Thyroid gland (tissue), 4 donors: ENCODE measurements at places on chromosomes 12 and 14. TPM values are rescaled to one million over a fixed set of nuclear protein-coding genes. Genes with fewer than 3 reads are reported as not detected.

GRCh38 chr14:42023452-42023851 lies 416.8 kb downstream of the LRFN5 start:
- no peaks in the 10 kb centered on the region for H3K27me3 ChIP-seq
- no peak overlapping the region for H3K4me3 ChIP-seq
- no peak overlapping the region for H3K27ac ChIP-seq
- DNase-seq = no peak

- H3K27me3 ChIP-seq = no peaks in the 10 kb centered on the region
- no peak overlapping the region for H3K27ac ChIP-seq
- DNase-seq = no peak
- H3K4me3 ChIP-seq = no peak overlapping the region
- H3K4me1 ChIP-seq = no peaks in the 10 kb centered on the region
- H3K36me3 ChIP-seq = no peaks in the 10 kb centered on the region
These were observed 23.1 kb upstream of the DCP1B start for GRCh38 chr12:2027351-2027750.

DNA sequence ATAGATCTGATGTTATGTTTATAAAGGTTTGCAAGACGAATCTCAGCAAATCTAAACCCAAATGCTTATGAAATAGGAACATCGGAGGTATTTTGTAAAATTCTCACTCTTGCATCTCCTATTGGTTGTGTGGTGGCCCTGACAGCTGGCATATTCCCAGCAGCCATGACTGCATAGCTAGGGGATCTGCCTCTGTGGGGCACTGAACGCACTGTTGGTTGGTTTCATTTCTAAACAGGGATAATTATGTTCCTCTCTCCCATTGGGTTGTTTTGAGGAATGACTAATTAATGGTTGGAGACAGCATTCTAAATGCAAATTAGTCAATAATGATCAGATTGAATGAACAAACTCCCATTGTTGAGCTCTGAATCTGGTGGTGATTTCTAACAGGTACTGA lies 2.7 kb upstream of the BEST3 start:
- H3K27ac ChIP-seq = no peak overlapping the region
- DNase-seq = no peak
- no peaks in the 10 kb centered on the region for H3K36me3 ChIP-seq

DNA sequence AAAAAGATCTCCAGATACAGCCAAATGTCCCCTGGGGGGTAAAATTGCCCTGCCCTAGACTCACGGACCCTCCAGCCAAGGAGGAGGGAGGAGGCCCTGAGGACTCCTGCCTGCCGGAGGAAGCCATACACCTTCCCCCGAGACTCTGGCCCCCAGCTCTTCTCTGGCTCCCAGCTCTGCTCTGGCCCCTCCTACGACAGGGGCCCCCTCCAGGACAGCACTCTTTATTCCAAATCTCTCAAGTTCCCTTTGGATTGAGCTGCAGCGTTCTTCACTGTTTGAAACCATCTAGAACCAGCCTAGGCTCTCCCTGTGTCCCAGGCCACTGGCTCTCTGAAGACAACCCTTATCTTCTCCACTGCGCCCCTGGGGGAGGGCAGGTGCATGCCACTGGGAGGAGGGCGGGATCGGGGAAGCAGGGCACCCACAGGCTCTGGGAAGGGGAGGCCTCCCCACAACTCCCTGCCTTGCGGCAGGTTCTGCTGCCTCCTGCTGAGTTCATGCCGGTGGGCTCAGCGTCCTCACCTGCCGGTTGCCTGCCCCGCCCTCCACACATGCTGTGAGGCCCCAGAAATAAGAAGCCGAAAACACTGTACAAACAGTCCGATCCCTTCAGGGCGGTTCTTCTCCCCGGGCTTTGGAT lies 112.7 kb downstream of the DICER1 start:
- DNase-seq = no peak
- H3K27ac ChIP-seq = no peak overlapping the region
- peaks cover 5% of the 10 kb centered on the region for H3K4me1 ChIP-seq
- no peaks in the 10 kb centered on the region for H3K36me3 ChIP-seq

Gene TAS2R7
- not detected for total RNA-seq

- H3K27ac ChIP-seq = no peak overlapping the region
- peaks cover 16% of the 10 kb centered on the region for H3K4me1 ChIP-seq
- DNase-seq = no peak
- H3K36me3 ChIP-seq = no peaks in the 10 kb centered on the region
- no peaks in the 10 kb centered on the region for H3K27me3 ChIP-seq
These were observed 663 bp upstream of the ULK1 start for GRCh38 chr12:131893605-131894312.
